ENCODE measurements at places on chromosomes 3 and 15.

DNA sequence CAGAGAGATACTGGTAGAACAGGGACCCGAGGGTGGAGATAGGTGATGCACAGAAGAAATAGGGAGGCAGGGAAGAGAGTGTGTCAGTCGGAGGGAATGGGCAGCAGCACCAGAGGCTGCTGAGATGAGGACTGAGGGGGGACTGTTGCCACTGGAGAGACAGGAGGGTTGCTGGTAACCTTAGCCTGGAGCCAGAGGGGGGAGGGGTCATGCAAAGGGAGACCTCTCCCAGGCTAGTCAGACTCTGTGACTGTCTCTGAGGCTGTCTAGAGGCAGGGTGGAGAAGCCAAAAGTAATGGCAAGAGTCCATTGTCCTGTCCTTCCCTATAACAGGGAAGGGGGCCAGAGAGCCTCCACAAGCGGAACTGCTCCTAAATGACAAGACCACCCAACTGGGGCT is 2.1 kb upstream of the DLEC1 start:
- DNase-seq, result no peak

GRCh38 chr3:54309601-54310000 is 187.2 kb downstream of the CACNA2D3 start:
- DNase-seq, result no peak

DNA sequence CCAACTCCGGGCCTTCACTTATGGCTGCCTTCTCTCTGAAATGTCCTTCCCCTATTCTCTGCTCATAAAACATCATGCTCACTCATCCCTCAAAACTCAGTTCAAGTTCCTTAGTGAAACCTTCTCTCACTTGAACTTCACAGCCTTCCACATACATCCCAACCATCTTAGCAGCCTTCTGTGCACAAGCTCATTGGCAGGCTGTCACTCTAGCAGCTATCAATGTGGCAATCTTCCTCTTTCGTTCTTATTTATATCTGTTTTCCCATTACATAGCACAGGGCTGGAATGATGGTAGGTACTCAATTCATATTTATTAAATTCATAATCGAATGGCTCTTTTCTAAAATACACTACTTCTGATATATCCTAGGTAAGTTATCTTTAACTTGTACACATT is 66.4 kb upstream of the MCTP2 start:
- no peak for DNase-seq

DNA sequence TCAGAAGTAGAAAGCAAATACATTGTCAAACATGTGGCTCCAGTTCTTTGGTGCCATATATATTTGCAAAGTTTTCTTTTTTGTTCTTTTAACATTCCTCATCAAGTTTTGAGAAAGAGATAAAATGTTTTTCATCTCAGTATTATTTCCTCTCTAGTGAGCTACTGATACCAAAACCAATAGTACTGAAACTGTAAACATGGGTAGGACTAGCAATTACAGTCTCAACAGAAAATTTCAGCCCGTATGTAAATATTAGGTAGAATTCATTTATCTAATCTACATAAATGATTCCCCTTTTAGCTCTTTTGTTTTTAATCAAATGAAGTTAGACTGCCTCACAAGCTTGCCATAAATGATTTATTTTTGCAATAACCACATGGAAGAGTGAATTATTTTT is 21.4 kb downstream of the SECISBP2L start:
- DNase-seq, result no peak

DNA sequence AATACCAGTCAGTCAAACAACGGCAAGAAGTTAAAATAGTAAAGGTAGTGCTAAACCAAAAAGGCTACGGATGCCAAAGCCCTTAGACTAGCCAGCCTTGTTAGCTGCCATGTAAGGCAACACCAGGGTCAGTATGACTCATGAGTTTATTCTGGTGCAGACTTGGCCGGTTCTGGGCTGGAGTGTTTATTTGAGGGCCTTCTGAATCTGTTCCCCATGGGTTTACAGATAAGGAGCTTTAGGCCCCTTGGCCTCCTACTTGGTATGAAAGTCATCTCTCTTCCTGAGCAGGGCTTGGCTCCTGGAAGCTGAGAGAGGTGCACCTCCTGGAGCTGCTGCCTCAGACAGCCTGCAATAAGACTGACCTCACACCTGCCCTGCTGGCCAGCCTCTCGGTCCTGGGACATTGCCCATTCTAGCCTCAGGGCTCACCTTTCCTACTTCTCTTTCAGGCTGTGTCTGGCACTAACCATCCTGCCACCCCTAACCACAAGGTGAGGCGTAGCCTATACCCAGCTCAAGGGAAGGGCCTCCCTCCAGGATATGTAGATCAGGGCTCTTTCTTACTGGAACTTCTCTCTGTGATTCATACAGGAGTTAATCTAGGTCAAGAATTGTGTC is 10.4 kb upstream of the RTP1 start:
- no peak for DNase-seq

- no peak for DNase-seq
These were observed 1.9 kb upstream of the MYZAP start for GRCh38 chr15:57589754-57590153.

- no peak for DNase-seq
These were observed at the start of gene CTDSPL for GRCh38 chr3:37861620-37862041. Gene CTDSPL, plus strand, starts transcription at chr3:37861880. Its CDS starts 320 bp downstream, at chr3:37862200.

DNA sequence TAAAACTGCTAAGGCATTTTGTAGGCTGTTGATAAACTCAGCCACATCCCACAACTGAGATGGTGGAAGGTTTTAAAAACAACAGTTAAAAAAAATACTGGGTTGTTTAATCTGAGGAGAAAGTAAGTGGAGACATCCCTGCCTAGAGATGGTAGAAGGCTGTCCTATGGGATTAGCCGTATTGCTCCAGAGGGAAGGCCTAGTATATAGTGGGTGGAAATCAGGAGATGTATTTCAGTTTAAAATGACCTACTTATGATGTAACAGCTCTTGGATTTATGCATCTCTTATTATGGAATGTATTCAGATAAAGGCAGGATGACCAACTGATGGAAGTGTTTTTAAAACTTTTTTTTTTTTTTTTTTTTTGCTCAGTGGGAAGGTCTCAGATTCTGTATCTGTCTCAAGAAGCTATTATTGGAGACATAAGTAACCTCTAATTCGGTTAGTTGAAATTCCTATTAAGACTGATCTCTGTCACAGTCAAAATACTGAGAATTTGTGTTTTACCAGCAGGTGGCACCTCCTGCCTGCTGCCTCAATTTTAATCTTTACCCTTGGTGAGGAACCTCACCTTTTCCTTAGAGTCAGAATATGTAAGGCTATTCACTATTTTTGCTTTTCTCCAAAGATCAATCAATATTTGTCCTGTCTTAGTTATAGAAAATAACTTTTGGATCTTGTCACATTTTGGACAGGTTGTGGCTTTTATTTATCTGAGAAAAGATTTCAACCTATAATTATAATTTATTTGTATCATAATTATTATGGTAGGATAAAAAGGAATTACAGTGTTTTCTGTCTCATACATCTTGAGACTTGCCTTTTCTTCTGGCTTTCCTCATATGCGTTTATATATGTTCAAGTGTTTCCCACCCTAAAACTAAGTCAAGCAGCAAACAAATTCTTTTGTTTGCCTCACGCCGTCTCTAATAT is 63.0 kb downstream of the VPS8 start:
- DNase-seq, result no peak

- DNase-seq, result no peak
These were observed 191.6 kb upstream of the FAM3D start for GRCh38 chr3:58858126-58858525.

- no peak for DNase-seq
These were observed 101.9 kb downstream of the KLHL25 start for GRCh38 chr15:85692873-85693272.

DNA sequence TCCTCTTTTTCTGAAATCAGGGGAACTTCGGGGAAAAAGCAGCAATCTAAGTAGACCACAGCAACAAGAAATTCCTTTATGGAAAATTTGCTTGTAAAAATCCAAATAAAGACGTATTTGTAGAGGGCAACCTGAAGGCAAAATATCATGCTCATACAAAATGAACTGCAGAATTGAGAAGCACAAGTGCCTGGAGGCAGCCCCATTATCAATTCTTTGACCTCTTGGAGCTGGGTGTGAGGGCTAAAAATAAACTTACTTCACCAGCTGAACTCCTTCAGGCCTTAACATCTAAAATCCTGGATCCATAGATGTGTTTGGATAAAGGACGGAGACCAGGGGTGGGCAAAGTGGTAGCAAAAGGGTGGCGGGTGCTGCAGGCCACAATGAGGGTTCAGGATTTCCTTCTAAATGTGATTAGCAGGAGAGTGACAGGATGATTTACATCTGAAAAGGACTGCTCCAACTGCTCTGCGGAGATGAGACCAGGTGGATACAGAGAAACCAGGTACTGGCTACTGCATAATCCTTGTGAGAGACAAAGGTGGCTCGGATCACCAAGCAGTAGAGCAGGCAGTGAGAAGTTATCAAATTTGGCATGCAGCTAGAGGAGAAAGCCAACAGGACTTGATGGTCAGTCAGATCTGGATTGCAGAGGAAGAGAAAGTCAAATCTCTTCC is 81.7 kb upstream of the TJP1 start:
- DNase-seq, result no peak

DNA sequence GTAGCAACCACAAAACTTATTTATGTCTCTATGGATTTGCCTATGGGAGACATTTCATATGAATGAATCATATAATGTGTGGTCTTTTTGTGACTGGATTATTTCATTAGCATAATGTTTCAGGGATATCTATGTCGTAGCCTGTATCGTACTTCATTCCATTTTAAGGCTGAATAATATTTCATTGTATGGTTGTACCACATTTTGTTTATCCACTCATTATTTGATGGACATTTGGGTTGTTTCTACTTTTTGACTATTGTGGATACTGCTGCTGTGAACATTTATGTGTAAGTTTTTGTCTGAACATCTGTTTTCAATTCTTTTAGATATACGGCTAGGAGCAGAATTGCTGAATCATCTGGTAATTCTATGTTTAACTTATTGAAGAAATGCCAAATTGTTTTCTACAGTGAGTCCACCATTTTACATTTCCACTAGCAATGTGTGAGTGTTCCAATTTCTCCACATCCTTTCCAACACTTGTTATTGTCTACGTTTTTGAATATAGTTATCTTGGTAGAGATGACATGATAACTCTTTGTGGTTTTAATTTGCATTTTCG is 134.4 kb upstream of the DAZL start:
- DNase-seq, result no peak

DNA sequence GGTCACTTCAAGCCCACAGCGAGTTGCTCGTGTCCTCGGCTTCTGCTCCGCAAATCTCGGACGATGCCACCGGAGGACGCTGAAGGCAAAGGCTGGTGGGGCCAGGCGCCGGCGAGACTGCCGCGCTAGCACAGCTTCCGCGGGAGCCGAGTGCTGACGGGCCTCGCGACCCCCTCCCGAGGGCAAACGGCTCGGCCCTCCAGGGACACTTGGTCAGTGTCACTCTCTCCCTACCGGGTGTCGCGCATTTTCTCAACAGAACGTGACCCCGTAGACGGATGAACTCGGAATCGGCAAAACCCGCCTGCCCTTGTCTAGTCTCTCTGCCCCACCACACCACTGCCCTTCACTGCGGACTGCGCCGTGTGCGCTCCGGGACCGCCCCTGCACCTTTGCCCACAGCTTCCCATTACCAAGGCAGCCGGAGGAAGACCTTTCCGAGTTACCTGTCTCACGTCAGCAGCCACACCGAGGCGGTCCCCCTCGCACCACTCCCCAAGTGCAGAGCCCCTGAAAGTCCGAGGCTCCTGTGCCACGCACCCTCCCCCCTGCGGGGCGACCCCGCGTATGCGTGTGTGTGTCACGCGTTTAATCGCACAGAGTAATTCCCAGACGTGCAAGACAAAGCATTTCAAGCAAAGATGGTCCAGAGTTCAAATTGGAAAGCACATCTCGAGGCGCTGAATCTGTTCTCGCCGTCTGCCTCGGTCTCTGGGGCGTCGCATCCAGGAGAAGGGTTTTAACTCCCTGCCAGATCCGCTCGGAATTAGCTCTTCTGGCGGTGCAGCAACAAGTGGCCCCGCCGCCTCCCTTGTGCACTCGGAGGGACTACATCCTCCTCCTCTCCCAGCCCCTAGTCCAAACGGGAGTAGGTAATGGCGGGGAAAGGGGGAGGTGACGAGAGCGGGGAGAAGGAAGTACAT is 245.0 kb upstream of the TOPAZ1 start:
- DNase-seq, result no peak

DNA sequence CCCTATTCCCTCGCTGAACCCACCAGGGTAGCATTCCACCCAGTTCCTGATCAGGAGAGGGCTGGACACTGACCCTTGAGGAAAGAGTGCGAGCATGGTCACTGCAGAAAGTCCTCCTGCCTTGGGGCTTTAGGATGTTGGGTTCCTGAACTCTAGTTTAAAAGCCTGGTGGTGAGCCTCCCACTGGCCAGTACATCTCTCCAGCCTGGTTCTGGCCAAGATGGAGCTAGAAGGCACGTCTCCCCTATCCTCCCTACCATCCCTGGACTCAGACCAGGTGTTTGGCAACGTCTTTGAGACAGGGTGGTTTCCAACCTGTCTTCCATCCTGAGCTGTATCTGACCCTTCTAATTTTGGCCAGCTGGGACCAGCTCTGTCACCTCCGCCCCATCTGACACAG is 31.4 kb downstream of the NBEAL2 start:
- DNase-seq, result no peak

- DNase-seq, result no peak
These were observed 24.1 kb upstream of the RARB start for GRCh38 chr3:25403968-25404367.

- no peak for DNase-seq
These were observed 53.9 kb upstream of the HERC1 start for GRCh38 chr15:63887630-63888029.

- no peak for DNase-seq
These were observed 45.5 kb downstream of the NEK11 start for GRCh38 chr3:131072099-131072559.

GRCh38 chr3:24185738-24186384 is 240.8 kb downstream of the NR1D2 start:
- DNase-seq, result peak; percentile 5

DNA sequence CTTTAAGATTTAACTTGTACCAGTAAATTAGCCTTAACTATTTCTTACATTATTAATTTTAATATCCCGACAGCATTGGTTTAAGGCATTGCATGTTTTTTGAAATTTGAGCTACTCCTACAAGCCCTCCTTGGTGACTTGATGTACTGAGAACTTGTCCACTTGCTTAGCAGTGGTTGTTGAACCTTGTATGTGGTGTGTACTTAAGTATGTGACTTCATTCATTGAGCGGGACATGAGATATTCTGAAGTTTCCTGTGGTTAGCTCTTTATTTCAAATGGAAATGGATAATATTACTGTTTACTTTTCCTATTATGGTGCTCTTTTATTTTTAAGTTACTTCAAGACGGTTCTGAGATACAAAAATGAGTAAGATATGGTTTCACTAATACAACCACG is 3.6 kb upstream of the COL6A5 start:
- DNase-seq, result no peak

- DNase-seq, result no peak
These were observed 103.4 kb upstream of the UBP1 start for GRCh38 chr3:33543601-33544000.

- DNase-seq, result no peak
These were observed 198.7 kb downstream of the TNIK start for GRCh38 chr3:171261487-171261886.

DNA sequence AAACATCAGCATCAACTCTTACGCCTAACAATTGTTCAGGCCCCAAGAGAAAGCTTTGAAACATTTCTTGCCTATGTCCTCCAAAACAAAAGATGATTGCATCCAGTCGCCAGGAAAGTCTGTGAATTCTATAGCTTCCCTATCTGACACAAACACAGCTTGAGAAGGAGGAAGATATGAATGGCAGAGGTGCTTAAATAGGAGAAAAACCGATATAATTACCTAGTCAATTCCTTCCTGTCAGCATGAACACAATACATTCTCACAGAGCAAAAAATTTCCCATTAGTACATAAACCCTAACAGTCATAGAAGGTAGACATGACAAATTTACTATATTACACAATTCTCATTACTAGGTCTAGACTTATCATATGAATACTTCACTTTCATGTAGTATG is 326.5 kb downstream of the CGGBP1 start:
- no peak for DNase-seq
